BJ (cell line): ENCODE measurements at places on chromosomes 11 and 22.

- no peak for DNase-seq
Measured at GRCh38 chr11:5380740-5381342, 2.8 kb upstream of the OR51M1 start.

DNA sequence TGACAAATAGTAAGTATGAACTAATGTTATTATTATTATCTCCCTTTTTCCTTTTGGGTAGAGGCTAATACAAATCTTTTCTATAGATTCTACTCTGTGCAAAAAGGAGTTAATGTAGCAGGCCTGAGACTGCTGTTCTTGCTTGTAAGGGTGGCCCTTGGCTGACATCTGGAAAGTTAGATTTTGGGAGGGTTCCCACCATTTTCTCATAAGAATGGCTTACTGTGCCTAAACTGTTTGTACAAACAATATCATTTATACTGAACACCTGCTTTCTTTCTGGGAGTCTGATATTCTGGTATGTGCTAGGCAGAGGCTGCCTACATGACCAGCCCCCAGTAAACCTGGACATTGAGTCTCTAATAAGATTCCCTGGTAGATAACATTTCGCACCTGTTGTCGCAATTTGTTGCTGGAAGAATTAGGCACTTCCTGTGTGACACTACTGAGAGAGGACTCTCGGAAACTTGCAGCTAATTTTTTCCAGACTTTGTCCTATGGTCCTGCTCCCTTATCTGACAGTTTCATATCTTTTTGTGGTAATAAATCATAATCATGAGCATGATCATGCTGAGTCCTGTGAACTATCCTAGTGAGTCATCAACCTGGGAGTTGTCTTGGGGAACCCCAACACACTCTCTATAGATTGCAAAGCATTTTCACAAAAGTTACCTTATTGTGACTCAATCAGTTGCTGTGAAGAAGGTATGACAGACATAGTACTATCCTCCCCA, 257.7 kb upstream of the CCDC90B start:
- DNase-seq: no peak

DNA sequence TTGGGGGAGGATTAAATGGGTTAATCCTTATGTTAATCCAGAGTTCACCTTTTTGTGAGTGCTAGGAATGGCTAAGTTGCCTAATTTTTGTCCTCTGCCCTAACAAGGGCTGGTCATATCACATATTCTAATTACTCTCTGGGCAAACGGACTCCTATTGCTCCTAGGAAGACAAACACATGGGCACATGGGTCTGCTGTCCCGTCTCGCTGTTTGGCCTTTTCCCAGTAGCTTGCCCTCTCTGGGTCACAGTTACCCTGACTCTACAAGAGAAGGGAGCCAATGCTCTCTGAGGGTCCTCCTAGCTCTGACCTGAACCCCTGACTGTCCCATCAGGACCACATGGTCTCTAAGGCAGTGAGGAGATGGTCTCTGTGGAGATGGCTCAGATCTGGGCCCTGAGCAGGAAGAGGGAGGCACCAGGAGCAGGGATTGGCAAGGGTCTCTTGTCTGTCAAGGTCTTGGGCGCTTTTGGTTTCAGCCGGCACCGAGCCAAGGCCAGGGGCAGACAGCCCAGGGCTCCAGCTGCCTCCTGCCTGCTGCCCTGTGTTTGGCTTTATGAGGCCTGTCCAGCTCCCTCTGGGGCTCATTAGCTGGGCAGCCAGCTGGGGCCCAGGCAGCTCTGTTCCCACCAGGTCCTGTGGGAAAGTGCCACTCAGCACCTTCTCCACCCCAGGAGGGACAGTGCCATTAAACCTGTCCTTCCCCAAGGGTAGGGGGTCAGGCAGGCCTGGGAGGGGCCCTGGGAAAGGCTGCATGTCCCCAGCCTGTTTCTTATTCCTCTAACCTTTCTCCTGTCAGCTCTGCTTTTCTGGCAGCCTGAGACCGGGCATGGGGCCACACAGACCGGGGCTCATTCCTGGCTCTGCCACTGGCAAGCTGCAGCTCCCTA, 559.9 kb downstream of the MN1 start:
- DNase-seq: no peak

DNA sequence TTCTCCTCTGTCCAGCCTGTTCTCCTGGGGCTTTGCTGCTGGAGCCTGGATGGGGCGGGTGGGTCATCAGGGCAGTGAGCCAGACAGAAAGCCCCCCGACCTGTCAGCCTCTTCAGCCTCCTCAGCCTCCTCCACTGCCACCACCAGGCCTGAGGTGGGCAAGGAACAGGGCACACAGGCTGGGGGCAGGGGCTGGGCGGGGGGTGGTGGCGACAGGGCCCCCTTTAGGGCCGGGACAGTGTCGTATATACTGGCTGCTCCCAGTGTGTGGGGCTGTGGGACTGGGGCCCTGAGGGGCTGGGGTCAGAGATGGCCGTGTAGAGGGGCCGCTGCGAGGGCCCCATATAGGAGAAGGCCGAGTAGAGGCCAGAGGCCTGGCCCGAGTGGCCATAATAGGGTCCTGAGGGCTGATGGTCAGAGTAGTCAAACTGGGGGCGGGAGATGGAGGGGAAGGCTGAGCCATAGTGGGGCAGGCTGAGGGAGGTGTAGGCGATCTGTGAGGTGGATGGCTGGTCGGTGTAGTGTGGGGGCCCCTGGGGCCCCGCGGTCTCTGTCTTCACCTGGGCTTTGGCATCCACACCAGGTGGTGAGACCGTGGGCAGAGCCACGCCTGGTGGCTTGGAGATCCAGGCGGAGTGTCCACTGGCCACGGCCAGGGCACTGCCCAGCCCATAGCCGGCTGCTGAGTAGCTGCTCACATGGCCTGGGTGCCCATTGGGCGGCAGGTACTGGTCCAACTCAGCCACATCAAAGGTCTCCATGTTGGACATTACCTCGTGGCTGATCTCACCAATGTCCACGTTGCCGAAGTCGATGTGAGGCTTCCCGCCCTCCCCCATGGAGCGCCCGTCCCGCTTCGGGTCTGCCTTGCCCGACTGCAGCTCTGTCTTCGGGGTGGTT, 10.8 kb downstream of the SOX10 start:
- DNase-seq: no peak

DNA sequence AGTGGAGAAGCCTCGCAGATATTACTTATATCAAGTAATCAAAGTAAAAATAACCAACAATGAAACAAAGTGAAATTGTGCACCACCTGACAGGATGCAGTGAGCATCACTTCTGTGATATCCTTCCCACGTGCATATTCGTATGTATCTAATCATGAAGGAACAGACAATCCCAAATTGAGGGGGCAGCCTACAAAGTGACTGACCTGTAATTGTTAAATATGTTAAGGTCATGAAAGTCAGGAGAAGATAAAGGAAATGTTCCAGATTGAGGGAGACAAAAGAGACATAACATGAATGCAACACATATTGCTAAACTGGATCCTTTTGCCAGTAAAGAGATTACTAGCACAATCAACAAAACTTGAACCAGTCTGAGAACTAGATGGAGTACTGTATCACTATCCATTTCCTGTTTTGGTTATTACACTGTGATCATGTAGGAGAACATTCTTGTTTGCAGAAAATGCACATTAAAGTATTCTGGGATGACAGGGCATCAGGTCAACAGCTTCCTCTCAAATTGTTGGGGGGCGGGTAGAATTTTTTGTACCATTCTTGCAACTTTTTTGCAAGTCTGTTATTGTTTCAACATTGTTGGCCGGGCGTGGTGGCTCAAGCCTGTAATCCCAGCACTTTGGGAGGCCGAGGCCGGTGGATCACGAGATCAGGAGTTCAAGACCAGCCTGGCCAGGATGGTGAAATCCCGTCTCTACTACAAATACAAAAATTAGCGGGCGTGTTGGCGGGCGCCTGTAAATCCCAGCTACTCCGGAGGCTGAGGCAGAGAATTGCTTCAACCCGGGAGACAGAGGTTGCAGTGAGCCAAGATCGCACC, 2.0 kb downstream of the SBF2 start:
- DNase-seq: no peak

DNA sequence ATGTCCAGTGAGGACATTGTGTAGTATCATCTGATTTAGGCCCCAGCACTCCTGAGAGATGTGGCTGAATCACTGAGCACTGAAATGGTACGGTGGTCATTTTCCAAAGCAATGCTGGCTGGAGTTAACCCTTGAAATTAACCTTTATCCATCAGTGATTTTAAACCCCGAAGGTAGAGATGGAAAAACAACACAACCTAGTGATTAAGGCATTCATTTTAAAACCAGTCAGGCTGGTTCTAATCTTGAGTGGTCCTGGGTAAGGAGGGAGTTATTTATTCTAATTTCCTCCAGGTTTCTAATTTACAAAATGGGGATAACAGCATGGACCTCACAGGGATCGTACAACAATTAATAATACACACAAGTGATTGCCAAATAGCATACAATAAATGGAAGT, 6.6 kb upstream of the CSNK2A3 start:
- no peak for DNase-seq

DNA sequence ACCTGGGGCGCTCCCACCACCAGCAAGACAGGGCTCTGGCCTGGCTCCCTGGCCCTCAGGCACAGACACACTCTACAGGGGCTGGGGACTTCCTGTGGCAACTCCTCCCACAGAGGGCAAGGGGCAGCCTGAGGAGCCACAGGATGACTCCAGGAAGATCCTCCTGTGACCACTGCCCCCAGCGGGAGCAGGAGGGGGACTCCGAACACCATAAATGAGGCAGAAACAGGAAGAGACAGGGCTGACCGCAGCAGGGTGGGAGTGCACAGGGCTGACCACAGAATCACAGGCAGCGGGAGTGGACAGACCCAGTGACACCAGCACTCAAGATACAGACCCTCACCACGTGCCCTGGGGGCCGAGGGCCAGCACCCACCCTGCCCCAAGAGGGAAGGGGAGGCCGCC, 10.8 kb downstream of the ARAP1 start:
- no peak for DNase-seq

GRCh38 chr11:30956751-30957150, 370.6 kb upstream of the MPPED2 start:
- no peak for DNase-seq

- no peak for DNase-seq
Measured at GRCh38 chr11:78350646-78351165, 66.9 kb downstream of the GAB2 start.

DNA sequence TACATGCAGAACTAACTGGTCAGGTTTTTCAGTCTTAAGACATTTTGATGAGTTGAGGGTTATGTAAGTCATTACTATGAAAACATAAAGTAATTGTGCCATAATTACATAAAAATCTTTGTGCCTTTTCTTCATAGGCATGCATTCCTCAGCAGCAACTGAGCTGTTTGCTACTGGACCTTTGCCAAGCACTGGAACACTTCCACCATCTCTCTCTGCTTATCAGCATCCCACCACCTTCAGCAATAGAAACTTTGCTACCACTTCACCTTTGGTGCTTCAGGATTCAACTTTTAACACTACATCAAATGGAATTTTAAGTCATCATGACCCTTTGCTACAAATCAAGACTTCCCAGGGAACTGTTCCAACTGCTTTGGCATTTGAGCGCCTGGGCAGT, 39.0 kb downstream of the QSER1 start:
- no peak for DNase-seq

DNA sequence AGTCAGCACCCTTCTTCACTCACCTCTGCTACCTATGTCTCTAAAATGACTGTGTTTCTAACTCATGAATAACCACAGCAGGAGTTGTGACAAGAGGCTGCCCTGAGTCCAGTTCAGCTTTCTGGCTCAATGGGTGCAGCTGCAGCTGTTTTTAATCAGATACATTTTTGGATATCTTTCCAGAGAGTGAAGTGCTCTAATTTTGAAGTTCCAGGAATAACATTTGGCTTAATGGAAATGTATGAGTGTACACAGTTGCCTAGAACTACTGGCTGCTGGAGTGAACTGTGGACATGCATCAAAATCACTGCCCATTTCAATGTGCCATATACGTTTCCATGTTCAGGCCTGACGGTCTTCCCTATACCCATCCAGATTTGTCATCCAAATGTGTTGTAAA, 769.5 kb upstream of the ANO3 start:
- DNase-seq: no peak
